ENCODE measurements at places on chromosomes 3 and 15.

DNA sequence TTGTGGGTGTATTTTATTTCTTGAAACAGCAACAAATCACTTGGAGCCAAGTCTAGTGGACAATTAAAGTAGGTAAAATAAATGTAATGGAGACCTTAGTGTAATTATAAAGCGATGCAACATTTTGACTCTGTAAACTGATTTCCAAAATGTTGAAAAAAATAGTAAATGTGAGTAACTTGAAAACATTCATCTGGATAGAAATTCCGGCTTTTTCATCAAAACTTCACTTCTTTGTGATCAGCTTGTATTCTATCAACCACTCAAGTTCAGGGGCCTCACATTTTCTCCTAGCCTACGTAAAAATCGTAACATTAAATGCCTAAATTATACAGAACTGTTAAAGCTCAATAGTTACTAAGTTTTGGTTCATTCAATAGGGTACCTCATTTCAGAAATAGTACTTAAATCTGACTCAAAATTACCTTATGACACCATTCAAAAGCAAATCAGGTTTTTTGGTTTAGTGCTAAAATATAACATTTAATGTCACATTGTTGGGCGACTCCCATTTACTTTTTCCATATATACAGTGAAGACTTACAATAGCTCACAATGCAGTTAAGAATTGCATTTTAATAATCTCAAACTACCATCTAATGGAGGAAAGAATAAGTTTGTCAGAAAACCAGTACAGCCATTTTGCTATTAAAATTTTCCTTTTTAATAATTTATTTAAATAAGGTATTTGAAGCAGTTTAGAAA lies 12.7 kb downstream of the CCNL1 start:
- DNase-seq = no peak

DNA sequence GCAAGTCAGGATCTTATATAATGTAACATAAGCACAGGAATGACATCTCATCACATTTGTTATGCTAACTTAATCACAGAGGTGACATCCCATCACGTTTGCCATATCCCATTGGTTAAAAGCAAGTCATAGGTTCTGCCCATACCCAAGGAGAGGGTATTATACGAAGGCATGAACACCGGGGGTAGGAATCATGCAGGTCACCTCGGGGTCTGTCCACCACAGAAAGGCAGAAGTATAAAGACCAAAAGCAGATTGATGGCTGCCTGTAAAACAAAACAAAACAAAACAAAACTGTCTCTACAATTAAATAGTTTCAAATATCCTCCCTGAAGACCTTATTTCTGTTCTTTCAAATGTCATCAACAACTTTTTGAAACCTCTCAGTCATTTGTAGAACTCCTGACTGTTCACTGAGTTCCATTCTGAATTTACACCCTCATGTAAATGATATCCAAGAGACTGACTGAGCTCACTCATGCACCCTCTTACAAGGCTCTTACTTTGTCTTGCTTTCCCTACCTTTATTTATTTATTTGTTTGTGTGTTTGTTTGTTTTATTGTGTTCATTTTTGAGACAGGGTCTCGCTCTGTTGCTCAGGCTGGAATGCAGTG lies 22.7 kb upstream of the ZNF639 start:
- no peak for DNase-seq

DNA sequence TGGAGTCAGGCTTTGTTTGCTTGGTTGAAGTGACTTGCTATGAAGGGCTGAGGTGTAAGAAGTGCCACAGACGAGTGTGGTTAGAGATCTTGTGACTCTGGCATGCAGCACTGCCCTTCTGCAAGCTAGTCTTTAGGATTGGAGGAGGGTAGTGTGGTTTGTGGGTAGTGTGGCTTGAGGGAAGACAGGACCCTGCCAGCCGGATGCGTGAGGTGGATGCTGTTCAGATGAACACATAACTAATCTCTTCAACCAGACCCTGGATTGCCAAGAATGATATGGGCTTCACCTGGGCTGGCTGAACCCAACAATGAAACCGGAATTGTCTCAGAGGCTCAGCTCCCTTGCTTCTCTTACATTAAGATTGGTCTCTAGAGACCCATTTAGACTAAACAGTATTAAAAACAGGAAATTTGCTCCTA lies 32.7 kb downstream of the STARD9 start:
- no peak for DNase-seq

DNA sequence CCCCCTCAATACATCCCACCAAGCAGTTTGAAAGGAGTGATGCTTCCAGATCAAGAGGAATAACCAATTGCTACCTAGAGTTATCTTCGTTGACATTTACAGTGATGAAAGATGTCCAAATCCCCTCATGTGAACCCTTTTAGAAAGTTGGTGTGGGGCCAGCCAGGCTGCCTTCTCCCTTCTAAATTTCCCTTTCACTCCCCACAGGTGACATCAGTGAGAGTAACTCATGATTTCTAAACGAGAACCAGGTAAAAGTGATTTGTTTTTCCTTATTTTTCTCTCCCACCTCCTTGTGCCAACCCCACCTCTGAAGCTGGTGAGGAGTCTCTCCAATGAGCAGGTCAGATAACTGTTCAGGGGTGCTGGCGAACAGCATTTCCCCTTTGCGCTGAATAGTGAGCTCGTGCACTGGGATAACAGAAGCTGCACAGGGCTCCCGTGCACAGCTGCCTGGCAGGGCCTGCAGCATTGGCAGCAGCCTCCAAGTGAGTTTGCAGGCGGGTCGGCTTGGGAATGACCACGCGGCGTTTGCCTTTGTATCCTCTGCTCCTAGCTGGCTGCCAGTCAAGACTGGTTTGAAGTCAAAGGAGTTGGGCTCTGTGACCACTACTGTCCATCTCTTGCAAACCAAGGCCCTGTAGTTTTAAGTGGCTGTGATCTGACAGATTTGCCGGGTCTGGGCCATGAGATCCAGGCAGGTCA lies 70.2 kb upstream of the CORO2B start:
- no peak for DNase-seq

- no peak for DNase-seq
Observed at GRCh38 chr3:167148136-167148535, 232.0 kb downstream of the ZBBX start.

DNA sequence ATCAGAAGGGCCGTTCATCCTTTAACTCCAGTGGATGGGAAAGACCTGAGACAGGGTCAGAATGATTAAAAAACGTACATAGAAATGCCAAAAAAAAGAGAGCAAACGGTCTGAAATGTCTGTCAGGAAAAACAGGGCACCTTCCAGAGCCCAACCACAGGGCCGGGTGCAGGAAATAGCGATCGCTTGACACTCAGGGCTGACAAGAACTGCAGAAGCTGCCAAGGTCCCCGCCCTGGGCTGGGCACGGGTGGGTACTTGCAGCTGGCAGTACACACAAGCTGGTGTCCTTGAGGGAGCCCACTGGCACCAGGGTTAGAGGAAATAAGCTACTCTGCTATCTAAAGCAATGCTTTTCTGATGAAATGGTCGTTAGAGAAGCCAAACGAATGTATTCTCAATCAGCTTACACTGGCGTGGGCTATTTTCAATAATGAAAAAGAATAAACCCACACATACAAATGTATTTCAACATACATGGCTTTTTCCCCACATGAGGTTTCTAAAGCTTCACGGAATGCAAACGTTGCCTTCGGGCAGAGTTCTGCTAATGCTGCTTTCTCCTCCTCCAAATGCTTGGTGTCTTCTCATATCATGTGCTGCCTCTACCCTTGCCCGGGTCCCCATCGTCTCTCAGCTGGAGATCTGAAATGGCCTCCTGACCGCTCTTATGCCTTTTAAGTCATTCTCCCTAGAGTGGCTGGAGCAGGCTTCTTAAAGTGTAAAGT lies 15.6 kb downstream of the FRMD4B start:
- no peak for DNase-seq

- DNase-seq = no peak
Observed at GRCh38 chr3:125052624-125053303, 3.0 kb downstream of the HEG1 start.

DNA sequence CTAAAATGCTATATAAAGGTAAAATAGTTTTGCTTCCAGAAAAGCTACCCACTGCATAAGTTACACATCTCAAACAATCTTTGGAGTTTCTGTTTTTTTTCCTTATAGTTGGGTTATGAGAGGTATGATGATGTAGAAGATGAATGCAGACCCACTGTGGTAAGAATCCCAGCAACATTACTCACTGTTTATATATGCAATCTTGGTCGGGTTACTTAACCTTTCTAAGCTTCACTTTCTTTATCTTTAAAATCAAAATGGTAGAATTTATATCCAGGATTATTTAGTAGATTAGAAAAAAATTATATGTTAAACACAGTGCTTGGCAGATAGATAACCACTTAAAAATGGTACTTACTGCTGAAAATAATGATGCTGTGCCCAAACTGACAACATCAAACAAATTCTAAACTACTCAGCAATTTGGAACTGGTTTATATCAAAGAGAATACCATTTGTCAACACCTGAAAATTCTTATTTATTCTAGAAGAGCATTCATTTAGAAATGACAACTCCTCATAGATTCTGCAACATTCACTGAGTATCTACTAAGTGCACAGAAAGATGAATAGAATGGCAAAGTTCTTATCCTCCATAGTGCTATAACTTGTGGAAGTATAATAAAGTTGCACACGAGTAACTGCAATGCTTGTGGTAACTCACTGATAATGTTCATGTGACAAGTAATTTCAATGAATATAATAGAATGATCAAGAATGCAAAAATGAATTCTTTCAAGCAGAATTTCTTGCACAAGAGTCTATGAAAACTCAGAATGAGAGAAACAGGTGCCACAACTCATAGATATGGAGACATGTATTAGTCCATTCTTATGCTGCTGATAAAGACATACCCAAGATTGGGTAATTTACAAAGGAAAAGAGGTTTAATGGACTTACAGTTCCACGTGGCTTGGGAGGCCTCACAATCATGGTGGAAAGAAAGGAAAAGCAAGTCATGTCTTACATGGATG lies 129.0 kb upstream of the SLC7A14 start:
- no peak for DNase-seq

- DNase-seq = no peak
Observed at GRCh38 chr3:148146947-148147826, 550.5 kb upstream of the AGTR1 start.

DNA sequence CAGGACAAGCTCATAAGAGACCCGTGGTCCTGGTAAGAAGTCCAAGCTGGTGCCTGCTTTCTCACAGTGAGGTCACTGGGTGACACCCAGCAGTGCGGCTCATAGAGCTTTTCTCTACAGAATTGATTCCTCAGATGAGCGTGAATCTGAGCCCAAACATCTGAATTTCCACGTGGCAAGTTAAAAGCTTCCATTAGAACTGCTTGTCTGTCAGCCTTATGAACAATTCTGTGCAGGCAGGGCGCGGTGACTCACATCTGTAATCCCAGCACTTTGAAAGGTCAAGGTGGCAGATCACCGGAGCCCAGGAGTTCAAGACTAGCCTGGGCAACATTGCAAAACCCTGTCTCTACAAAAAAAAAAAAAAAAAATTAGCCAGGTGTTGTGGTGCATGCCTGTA lies 113.1 kb upstream of the ABHD17C start:
- DNase-seq = no peak

GRCh38 chr3:127182431-127182830 lies 10.5 kb upstream of the PRR23E start:
- no peak for DNase-seq

DNA sequence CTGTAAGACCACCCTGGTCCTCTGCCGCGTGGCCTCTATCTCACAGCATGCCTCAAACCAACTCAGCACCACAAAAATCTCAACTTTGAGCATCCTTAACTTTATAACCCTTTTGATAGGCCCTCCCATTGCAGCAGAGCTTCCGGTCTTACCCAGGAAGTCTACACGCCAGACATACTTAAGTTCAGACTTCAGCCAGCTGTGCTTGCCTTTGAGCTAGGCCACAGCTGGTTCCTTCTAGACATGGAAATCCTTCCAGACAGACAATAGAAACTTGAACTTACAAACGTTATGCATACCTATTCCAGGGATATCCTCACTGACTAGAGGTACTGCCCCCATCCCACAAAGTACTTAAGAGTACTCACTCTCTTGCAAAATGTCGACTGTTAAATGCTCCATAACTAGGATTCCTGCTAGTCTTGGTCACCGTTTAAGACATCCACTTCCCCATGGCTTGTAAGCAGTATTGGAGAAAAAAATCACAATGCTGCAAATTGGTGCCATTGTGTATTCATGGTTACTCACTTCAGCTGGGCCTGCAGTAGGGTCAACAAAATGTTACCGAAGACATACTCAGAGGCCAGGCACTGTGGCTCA lies 183.5 kb downstream of the TBL1XR1 start:
- no peak for DNase-seq

GRCh38 chr15:98694161-98694560 lies 45.8 kb downstream of the IGF1R start:
- no peak for DNase-seq

GRCh38 chr3:101228441-101228840 lies 91.9 kb downstream of the IMPG2 start:
- no peak for DNase-seq

DNA sequence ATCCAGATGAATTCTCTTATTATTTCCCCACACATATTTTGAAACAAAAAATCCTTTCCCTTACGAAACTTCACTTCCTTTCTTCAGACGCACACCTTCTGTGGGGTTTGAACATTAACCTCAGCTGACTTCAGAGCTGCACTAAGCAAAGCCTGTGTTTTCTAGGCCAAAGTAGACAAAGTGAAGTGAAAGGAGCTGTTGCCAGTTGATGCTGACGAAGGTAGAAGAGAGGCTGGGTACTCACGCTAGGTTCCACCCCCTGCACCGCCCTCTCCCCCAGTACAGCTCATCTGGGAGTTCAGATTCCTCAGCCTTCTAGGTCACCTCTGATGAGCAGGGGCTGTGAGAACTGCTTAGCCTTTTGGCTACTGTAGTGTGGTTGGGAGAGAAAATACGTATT lies 24.1 kb downstream of the DUT start:
- no peak for DNase-seq

DNA sequence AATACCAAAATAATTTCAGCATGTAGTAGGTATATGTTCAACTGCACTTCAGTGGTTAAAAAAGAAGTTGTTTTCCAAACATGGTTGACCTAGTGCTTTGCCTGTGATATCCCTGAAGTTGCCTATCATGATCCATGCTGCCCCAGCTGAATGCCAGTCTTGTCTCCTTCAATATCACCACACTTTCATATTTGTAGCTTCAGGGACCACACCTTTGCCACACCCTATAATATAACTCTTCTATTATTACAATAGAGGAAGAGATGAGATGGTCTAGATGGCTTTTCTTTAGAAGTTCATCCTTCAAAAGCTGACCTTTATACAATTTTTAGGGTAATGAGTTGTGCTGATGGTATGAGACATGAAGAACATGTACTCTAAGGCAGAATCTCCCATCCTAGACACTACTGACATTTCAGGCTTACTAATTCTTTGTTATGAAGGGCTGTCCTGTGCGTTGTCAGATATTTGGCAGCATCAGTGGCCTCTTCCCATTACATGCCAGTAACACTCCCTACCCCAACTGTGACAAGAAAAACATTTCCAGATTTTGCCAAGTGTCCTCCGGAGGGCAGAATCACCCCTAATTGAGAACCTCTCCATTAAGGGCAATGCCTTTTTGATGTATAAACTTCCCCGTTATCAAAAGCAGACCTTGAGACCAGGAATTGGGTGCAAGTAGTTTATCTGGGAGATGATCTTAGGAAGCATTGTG lies 76.2 kb upstream of the PLCL2 start:
- DNase-seq = peak; percentile 83

GRCh38 chr3:141192345-141192744 lies 39.3 kb upstream of the PXYLP1 start:
- DNase-seq = peak; percentile 96

Data from cerebellar cortex (tissue), 1 donor.